ENCODE measurements at places on chromosomes 11 and 22.

- no peak for DNase-seq
Observed at GRCh38 chr11:58055806-58056401, 25.2 kb downstream of the OR6Q1 start.

DNA sequence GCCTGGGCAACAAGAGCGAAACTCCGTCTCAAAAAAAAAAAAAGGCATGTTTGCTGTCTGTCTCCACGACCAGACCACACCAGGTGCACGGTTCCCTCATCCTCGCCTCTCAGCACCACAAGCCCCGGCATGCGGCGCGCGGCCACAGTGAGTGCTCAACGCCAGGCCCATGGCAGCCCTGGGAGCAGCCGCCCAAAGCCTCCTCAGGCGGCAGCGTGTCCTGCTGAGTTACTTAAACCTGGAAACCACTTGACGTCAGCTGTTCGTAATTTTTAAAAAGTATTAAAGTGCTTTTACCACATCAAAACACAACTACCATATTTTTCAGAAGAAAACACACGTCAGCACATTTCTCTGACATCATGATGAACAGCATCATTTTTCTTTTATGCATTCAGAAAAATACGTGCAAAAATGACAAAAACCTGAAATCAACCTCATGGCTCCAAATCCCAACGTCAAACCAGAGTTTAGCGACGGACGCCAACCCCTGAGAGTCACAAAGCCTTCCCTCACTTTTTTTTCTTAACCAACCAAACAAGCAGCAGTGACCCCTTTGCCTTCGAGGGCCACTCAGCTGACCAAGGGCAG lies 2.1 kb downstream of the DEAF1 start:
- no peak for DNase-seq

GRCh38 chr11:72336163-72336562 lies 92.2 kb upstream of the PHOX2A start:
- no peak for DNase-seq

DNA sequence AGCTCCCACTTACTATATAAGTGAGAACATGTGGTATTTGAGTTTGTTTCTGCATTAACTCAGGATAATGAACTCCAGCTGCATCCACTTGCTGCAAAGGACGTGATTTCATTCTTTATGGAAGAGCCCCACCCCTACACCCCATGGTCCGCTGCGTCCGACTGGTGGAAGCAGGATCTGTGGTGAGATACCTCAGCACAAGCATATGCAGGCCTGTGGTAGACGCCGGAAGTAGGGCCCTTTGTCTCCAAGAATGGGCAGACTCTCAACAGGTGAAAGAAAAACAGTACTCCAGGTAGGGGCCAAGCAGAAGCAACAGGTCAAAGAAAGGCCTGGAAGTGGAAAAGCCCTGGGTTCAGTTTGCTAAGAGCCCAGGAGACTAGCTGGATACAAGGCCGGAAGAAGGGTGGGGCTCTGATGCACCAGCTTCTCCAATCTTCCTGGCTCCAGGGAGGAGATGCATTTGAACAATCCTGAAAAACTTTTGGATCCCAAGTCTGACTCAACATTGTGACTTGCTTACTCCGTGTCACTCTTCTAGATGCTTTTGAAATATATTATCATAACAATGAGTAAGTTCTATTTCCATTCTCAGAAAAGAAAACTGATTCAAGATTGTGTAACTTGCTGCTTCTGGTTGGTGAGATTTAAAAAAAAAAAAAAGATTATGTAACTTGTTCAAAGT lies 30.4 kb downstream of the NEAT1 start:
- no peak for DNase-seq

All from retina (tissue), 1 donor.